CD8-positive, alpha-beta T cell (primary cell): ENCODE measurements at places on chromosomes 6 and 20.

- no peak for DNase-seq
Measured at GRCh38 chr6:126475449-126475848, 135.5 kb downstream of the CENPW start.

- DNase-seq = no peak
Measured at GRCh38 chr6:328924-329323, 36.6 kb downstream of the DUSP22 start.

- peak; percentile 78 for DNase-seq
Measured at GRCh38 chr20:32521780-32522525, 63.2 kb downstream of the NOL4L start.

GRCh38 chr20:57957411-57958049 lies 247.7 kb upstream of the PMEPA1 start:
- DNase-seq = no peak

GRCh38 chr6:111677249-111677990 lies 71.7 kb upstream of the TRAF3IP2 start:
- DNase-seq = no peak

DNA sequence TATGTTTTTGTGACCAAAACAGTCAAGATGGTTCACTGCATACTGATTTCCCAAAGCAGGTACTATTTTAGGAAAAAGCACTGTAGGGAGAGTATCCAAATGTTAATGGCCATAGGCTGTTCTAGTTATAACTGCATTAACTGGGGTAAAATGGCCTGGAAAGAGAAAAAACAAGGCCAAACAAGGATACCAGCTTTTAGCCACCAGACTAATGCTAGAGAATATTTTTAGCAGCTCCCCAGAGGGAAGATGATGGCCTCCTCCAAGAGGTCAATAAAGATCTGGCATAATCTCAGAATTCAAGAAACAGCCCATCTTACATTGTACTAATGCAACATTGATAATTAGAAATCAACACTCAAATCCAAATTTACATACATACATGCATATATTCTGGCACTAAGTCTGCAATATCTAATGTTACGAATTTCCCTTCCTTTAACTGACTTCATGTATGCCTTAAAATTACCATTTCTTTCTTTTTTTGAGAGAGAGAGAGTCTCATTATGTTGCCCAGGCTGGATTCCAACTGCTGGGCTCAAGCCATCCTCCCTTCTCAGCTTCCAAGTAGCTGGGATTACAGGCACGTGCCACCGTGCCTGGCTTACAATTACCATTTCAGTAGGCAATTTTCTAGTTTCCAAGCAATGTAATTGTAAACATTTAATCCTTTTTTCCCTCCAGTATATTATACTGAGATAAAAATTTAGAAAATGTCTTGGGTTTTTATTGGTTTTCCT lies 9.3 kb downstream of the COX7A2 start:
- DNase-seq = no peak

- DNase-seq = no peak
Measured at GRCh38 chr6:13089296-13089994, 238.9 kb downstream of the TBC1D7 start.

- no peak for DNase-seq
Measured at GRCh38 chr20:48298851-48299484, 513.7 kb upstream of the SULF2 start.

GRCh38 chr6:36997811-36998722 lies 7.4 kb upstream of the FGD2 start:
- no peak for DNase-seq

DNA sequence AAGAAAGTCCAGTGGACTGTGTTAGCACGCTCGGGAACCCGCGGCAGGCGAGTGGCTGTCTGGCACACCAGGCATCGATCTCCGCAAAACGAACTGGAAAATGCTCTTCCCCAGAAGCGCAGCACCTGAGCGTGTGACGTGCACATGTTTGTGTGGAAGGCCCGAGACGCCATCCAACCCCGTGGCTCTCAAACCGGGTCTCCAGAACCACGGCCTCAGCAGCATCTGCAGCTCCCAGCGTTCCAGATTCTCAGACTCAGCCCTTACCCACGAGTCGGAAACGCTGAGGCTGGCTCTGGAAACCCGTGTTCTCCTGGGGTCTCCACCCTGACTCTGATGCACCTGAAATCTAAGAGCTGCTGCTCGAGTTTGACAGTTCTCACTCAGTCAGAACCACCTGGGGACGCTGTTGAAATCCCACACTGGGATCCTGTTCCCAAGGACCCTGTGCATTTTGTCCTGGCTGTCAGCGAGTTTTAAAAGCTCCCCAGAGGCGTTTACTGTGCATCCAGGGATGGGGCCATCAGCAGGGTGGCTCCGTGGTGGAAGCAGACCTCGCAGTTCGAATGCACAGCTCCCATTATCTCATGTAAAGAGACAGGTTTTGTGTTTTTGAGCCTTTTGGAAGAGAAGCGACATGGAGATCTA lies 69.0 kb downstream of the DLL1 start:
- DNase-seq = no peak

DNA sequence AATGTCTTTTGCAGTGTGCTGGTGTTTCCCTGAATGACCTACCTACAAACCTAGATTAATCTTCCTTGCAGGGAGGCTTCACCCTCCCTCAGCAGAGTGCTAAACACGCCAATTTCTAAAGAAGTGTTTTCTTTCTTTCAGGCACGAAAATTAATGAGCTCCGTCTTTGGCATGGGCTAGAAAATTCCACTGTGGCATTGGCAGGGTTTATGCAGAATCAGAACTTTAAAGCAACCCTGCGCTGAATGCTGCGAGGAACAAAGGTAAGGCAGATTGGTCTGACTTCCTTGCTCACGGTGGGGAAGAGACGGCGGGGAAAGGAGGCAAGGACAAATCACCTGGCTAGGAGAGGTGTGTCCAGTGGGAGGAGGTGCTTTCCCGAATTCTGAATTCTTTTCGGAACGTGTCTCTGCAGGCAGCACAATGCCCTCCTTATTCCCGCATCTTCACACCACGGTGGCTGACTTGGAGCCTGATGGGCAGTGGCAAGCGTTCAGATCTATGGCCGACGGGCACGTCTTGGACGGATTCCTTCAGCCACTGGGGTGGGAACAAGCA lies 6.2 kb upstream of the BANF2 start:
- no peak for DNase-seq

GRCh38 chr6:98947411-98948292 lies at the start of gene FBXL4:
TSS of gene FBXL4 (minus strand) at chr6:98947946. CDS start at chr6:98926988, 20,958 bp downstream.
- peak; percentile 86 for DNase-seq

DNA sequence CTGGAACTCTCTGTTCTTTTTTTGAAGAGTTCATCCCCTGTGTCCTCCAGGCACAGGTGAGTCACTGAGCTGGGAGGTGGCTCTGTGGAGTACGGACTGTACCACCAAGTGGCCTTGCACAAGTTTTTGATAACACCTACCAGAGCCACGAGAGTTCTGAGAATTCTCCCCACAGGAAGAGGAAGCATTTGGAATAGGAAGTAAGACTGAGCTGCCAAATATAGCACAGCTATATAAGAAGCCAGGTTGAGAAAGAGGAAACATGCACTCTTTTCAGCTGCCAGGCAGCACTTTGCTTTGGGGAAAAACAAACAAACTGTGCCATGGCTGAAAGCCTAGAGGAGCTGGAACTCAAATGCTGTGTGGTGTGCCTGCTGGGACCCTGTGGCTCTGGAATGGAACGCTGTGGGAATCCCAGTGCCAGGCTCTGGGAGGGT lies 70.8 kb upstream of the RIPOR2 start:
- DNase-seq = peak; percentile 29

GRCh38 chr6:11392778-11393507 lies 144.6 kb upstream of the TMEM170B start:
- DNase-seq = no peak

- DNase-seq = no peak
Measured at GRCh38 chr6:147648916-147649315, 140.4 kb downstream of the SAMD5 start.

DNA sequence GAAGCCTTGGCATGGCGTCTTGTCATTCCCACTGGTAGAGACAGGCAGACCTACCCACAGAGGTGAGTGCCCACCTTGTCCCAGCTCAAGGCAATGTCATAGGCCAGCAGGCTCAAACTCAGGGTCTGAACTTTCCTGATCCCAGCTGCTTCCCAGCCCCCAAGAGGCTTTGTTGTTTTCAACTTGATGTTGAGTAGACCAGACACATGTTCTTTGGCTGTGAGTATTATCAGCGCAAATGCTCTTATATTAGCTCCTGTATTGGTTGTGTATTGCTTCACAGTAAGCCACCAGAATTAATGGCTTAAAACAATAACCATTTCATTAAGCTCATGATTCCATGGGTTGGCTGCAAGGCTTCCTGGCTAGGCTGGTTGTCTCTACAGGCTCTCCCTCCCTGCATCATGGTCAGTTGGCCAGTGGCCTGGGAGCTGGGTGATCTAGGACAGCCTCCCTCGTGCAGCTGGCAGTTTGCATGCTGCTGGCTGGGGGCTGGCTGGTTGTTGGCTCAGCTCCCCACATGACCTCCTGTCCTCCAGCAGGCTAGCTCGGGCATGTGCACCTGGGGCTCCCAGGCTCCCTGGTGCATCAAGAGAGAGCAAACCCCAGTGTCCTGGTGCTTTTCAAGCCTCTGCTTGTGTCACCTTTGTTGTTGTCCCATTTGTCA lies 21.6 kb downstream of the TOX2 start:
- DNase-seq = no peak

GRCh38 chr20:32586291-32586690 lies 1.2 kb upstream of the NOL4L start:
- no peak for DNase-seq

DNA sequence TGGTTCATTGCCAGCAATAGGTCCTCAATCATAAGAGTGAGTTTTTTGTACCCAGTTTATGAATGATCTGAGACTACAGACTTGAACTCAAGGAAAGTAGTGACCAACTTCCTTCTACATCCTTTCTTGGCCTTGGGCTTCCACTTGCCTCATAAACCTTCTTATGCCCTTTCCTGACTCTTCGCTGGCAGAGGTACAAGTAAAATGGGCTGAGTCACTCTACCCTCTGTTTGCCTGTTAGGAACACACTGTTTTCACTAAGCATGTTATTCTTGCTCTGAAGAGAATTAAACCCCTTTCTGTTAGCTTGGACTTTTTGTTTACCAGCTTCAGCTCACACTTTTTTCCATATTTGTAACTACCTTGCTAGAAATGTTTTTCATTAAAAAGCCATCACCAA lies 74.4 kb downstream of the PKHD1 start:
- DNase-seq = no peak

DNA sequence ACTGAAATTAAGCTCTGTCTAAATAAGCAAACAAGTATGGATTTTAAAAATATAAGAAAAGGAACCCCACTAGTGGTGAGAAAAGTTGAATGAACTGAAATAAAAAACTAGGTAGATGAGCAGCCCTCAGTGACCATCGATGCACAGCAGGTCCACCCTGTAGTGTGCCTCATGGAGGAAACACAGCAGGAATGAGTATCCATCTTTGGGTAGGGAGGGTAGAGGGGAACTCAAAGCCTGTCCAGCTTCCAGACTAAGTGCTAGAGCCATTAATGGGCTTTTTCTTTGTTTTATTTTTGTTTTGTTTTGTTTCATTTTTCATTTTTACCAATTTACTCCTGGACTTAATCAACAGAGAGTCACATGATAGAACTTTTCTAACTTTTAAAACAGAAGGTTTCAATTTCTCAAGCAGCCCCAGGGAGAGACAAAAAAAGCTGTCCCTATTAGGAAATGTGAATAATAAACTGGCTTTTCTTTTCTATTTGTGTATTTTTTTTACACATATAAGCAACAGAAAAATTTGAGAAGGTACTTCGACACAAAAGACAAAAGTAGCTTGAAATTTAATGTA lies 700.6 kb downstream of the HACE1 start:
- no peak for DNase-seq

GRCh38 chr6:22332711-22333110 lies 35.9 kb upstream of the PRL start:
- DNase-seq = no peak

GRCh38 chr6:111663692-111664564 lies 58.2 kb upstream of the TRAF3IP2 start:
- no peak for DNase-seq

DNA sequence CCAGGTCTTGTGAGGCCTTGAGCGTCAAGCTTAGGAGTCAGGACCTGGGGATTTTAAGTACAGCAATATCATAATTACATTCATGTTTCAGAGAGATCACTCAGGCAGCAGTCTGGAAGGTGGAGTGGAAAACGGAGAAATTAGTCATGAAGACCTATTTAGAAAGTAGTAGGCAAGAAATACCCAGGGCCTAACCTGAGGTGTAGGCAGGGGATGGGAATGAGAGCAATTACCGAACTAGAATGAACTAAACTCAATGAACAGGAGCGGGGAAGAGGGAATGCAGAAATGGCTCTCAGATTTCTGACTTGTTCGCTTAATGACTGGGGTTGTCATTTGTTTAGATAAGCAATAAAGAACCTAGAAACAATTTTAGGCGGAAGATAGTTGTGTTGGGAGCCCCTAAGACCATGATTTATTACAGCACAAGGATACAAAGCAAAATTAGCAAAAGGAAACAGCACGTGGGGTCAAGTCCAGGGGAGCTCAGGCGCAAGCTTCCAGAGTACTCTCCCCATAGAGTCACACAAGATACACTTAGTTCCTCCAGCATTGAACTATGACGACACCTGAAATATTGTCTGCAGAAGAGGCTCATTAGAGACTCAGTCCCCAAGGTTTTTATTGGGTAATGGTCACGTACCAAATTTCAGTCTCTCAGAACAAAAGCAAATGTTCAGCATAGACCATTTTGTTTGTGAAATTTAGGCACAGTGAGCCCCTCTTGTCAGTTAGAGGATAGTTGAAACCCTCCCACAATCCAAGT lies 178.8 kb upstream of the AKAP12 start:
- DNase-seq = no peak

DNA sequence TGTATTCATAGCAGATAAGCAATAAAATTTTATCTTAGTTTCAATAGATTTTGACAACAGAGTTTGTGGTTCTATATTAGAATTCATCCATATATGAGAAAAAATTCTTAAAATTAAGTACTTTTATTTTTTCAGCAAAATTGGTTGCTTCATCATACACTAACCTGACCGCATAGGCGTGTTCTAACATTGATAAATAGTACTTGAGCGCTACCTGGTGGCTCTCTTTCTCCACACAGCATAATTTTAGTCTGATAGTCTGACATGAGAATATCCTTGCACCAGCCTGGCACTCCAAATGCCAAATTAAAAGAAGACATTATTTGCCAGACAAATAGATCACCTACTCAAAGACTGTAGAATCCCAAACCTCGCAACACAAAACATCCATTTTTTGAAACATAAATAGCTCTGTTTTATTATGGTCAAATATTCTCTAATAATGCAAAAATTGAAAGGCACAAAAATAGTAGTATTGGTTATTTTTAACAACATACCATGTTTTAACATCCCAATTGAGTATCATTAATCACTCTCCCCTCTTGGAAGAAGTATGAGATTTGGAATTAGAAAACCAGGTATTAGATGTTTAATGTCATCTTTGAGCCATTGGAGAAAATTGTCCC lies 33.0 kb upstream of the FILIP1 start:
- peak; percentile 45 for DNase-seq

GRCh38 chr6:90459225-90459758 lies 127.6 kb downstream of the MAP3K7 start:
- no peak for DNase-seq
